Upper lobe of left lung (tissue), 6 donors: ENCODE measurements at places on chromosomes 6 and 20.

DNA sequence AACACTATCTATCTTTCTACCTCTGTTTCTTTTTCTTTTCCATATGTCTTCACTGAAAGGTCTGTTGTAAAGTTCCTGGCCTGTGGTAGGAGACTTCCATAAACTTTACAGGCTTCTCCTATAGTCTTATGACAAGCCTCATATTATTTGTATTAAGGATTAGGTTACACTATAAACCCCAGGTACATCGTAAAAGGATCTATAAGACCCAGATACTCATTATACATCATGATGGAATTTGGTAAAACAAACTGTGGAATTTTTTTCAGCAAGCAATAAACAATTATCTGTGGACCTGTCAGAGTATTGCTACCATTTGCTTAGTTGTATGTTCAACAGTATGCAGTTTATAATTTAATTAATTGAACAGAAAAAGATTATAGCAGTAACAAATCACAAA is 55.5 kb downstream of the RFX6 start:
- no peak for DNase-seq

- DNase-seq: no peak
These were observed 1252.7 kb downstream of the EPHA7 start for GRCh38 chr6:92166666-92167065.

- DNase-seq: no peak
These were observed 11.8 kb downstream of the CST7 start for GRCh38 chr20:24960861-24961260.

- DNase-seq: no peak
These were observed 3.6 kb upstream of the TOX2 start for GRCh38 chr20:43911066-43911465.

GRCh38 chr20:40686893-40687292 is 2.1 kb downstream of the MAFB start:
- no peak for DNase-seq

GRCh38 chr6:18431581-18431980 is 44.4 kb downstream of the RNF144B start:
- DNase-seq: peak; percentile 67

GRCh38 chr6:148492654-148493290 is 150.1 kb downstream of the SASH1 start:
- DNase-seq: no peak

DNA sequence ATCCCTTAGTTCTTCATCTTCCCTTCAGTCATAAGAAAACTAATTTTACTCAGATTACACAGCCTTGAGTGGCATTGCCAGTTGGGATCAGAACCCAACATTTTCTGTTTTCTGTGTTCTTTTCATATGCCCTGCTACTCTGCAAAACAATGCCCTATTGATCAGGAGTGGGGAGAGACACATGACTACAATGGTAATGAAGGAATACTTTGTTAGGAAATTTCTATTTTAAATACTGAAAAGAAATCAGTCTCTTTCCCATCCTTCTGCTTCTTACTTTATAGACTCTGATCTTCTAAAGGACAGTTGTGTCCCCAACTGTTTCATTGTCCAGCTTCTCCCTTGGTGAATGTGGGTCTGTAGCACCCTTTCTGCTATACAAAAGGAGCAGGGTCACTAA is 5.5 kb upstream of the PKIB start:
- no peak for DNase-seq

DNA sequence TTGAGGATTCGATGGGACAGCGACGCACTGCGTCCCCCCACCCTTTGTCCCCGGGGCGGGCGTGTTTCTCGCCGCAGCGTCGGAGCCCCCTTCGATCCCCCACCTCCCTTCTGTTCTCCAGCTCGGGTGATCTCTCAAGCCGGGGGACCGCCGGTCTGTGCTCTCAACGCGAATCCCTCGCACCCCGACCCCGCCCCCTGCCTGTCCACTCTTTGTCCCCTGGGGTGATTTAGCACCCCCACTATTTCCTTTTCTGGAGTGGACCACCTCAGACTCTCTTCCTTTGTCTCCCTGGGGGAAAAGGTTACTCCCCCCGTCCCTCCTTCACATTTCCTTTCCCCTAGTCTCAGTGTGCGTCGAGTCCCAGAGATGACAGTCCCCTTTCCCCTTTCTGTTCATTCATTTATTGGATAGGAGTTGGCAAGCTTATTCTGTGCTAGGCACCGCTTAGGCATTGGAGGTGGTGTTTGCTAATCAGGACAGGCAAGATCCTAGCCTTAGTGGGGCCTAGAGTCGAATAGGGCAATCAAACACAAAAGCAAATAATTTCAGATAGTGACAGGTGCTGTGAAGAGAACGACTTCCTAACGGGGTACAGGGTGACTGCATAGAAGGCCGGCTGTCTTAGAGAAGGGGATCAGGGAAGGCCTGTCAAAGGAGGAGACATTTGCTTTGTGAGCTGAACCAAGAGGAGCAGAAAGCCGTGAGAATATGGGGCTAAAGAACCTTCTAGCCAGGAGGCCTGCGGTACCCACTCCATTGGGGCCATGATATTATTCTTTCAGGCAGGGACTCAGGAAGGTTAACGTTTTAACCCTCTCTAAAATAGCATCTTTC is 741 bp downstream of the PTPN1 start:
- DNase-seq: no peak

GRCh38 chr20:6178537-6178936 is 55.7 kb upstream of the FERMT1 start:
- no peak for DNase-seq

GRCh38 chr6:126307849-126308248 is 32.1 kb upstream of the CENPW start:
- DNase-seq: no peak

GRCh38 chr6:135008941-135009290 is 45.7 kb downstream of the HBS1L start:
- DNase-seq: no peak

DNA sequence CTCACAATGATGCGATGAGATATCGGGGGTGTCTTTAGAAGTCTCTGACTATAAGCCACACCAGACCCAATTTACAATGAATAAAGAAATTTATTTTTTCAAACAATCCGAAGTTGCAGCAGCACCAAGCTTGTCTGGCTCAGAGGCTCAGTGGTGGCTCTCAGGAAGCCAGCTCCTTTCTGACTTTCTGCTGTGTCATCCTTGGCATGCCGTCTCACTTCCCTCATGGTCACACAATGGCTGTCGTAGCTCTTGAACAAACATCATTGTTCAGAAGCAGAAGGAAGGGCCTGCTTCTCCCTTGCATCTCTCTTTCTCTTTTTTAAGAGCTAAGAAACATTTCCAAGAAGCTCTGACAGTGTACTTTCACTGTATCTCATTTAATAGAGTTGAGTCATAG is 299.0 kb downstream of the DOK5 start:
- DNase-seq: no peak

- no peak for DNase-seq
These were observed 14.0 kb downstream of the PBOV1 start for GRCh38 chr6:138204303-138204702.

GRCh38 chr6:54813892-54814291 is 32.7 kb upstream of the FAM83B start:
- DNase-seq: no peak

DNA sequence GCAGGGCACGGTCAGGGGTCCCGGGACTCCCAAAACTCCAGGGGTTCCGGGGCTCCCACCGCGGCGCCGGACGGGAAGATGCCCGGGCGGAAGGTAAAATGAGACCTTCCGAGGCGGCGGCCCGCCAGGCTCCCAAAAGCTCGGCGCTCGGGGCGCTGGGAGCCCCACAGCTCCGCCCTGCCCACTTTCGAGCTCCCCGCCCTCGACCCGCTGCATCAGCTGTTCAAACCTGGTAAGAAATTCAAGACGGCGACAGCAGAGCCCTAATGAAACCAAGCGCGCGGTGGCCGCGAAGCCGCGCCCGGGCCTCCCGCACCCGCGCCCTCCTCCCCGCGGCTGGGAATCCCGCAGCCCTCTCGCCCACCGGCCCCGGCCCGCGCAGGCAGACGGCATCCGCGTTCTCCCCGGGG is 369 bp downstream of the SLC4A11 start:
- DNase-seq: peak; percentile 90

DNA sequence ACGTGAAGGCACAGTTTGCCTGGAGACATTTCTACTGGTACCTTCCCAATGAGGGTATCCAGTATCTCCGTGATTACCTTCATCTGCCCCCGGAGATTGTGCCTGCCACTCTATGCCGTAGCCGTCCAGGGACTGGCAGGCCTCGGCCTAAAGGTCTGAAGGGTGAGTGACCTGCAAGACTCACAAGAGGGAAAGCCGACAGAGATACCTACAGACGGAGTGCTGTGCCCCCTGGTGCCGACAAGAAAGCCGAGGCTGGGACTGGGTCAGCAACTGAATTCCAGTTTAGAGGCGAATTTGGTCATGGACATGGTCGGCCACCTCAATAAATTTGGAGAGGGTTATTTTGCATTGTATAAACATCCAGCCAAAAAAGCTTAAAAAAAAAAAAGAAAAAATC is 420.3 kb upstream of the FLRT3 start:
- no peak for DNase-seq

- DNase-seq: no peak
These were observed 9.0 kb downstream of the NPEPL1 start for GRCh38 chr20:58701431-58702160.

GRCh38 chr6:98980819-98981218 is 33.1 kb upstream of the FBXL4 start:
- DNase-seq: no peak

- no peak for DNase-seq
These were observed 997.0 kb downstream of the GRIK2 start for GRCh38 chr6:102390541-102390940.

DNA sequence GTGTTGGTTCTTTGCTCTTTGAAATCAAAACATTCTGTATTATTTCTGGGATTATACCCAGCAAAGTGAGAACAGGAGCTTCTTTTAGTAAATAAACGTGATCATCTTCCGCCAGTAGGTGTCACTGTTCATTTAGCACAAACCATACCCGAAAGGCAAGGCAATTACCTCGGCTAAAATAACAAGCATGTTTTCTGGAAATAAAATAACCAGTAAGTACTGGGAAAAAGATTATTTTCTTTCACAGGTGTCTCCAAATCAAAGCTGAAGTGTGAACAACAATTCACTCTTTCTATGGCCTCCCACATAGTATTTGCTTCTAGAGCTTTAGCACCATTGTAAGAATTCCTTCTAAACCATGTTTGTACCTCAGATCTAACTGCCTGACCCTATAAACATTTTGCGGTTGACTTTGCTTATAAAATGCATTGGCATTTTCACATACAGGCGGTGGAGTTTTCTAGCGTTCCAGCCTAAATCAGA is 144.6 kb upstream of the AGPAT4 start:
- no peak for DNase-seq

DNA sequence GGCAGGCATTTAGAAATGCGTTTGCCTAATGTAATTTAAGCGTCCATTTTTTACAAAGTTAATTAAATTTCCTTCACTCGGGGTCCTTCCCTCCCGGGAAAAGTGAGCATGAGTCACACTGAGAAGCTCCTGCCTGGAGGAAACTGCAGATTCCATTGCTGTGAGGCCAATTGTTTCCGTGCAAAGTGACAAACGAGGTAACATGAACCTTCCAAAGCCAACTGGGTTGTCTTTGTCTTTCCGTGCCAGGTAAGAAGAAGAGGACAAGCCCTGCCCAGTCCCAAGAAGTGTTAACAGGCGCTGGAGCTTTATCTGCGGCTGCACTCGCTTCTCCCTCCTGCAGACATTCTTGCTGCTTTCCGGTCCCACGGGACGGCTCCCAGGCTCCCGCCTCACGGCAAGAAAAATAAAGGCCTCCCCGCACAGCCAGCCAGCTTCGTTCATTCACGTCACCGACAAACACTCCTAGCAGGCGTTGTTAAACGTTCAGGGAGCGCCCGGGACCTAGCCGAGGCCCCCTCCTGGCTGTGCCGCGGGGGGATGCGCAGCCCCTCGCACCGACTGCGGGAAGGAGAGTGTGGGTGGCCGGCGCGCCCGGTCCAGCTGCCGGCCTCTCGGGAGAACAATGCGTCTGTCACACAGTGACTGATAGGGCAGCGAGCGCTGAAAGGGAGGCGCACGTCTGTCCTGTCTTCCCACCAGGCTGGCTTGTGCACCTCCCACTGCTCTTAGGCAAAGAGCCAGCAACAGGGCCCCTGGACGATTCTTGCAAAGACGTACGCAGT is 61.5 kb upstream of the HDDC2 start:
- DNase-seq: peak; percentile 82

- DNase-seq: no peak
These were observed 16.8 kb downstream of the C6orf132 start for GRCh38 chr6:42125663-42126062.

DNA sequence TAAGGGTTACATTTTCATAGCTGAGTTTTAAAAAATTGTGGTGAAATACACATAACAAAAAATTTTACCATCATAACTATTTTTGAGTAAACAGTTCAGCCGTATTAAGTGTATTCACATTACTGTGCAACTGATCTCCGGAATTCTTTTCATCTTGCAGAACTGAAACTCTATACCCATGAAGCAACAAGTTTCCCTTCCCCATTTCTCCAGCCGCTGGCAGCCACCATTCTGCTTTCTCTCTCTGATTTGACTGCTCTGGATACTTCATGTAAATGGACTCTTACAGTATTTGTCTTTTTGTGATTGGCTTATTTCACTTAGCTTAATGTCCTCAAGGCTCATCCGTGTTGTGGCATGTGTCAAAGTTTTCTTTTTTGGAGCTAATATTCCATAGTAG is 341.6 kb downstream of the QKI start:
- no peak for DNase-seq

- DNase-seq: no peak
These were observed 116.0 kb upstream of the CITED2 start for GRCh38 chr6:139490482-139490881.

GRCh38 chr6:150044621-150045145 is 19.4 kb upstream of the RAET1L start:
- no peak for DNase-seq

- no peak for DNase-seq
These were observed 7.1 kb upstream of the SPO11 start for GRCh38 chr20:57322476-57322875.

- no peak for DNase-seq
These were observed 177.8 kb upstream of the ECI2 start for GRCh38 chr6:4313044-4313686.

DNA sequence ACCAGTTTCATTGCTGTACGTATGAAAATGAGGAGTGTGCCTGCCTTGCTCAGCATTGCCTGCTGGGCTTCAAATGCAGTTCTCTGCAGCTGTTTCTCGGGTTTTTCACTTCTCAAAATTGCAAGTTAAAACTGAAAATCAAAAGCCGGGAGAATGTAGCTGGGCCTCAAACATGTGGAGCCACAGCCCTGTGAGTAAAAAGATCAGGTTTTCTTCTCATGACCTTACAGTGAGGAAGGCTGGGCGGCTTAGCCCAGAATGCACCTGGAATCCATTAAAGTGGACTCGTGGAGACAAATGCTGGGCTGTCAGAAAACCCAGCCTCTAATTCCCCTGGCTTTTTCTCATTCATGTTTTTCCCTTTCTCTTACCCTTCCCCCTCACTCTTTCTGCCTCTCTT is 34.4 kb downstream of the DSE start:
- no peak for DNase-seq

GRCh38 chr20:34452281-34452982 is 63.8 kb upstream of the DYNLRB1 start:
- no peak for DNase-seq

DNA sequence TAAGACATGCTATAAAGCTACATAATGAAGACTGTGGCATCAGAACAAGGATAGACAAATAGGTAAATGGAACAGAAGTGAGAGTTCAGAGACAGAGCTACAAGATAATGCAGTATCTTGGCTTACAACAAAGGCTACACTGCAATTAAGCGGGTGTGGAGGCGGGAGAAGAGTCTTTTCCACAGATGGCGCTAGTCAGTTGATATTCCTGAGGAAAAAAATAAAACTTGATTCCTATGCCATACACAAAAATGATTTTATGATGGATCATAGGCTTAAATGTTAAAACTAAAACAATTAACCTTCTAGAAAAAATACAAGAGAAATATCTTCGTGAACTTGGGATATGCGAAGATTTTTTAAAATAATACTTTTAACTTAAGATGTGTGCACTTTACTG is 31.0 kb downstream of the RIN2 start:
- DNase-seq: no peak
